ENCODE measurements at places on chromosomes 4 and X. TPM values are rescaled to one million over a fixed set of nuclear protein-coding genes. Genes with fewer than 3 reads are reported as not detected.

GRCh38 chr4:1975880-1976279 is 32.9 kb downstream of the NELFA start:
- no peak overlapping the region for H3K27ac ChIP-seq
- H3K4me1 ChIP-seq = no peaks in the 10 kb centered on the region
- no peak overlapping the region for H3K4me3 ChIP-seq
- no peak for DNase-seq

- DNase-seq = no peak
- H3K4me3 ChIP-seq = no peak overlapping the region
- H3K27me3 ChIP-seq = no peaks in the 10 kb centered on the region
- H3K4me1 ChIP-seq = no peaks in the 10 kb centered on the region
- H3K27ac ChIP-seq = no peak overlapping the region
- no peaks in the 10 kb centered on the region for H3K36me3 ChIP-seq
Measured at GRCh38 chr4:79013756-79014155, 74.5 kb upstream of the PAQR3 start.

Gene AVPR2
- total RNA-seq = not detected

DNA sequence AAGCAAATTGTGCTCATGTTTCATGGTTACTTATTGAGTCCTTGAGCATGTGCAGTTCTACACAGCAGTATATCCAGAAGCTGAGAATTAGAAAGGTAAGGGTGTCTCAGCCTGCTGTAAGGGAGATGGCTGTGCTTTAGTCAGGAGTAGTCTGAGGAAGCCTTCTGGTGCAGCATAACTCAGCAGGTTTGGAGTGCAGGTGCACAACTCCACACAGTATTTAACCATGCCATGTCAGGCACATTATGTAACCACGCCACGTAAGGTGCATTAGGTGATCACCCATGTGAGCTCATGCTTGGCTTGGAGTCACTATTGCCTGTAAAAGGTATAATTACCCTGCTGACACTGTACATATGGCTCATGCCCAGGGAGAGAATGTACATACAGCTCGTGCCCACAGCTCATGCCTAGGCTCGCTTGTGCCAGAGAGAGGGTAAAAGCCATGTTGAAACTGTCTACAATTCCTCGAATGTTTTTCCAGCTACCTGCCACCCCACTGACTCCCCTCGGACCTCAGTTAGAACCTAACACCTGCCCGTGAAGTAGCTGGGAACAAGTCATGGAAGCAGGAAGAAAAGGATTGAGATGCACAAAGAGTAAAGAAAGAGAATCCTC is 37.8 kb downstream of the UCHL1 start:
- no peak overlapping the region for H3K4me3 ChIP-seq
- H3K27ac ChIP-seq = no peak overlapping the region
- H3K36me3 ChIP-seq = no peaks in the 10 kb centered on the region
- no peaks in the 10 kb centered on the region for H3K4me1 ChIP-seq

DNA sequence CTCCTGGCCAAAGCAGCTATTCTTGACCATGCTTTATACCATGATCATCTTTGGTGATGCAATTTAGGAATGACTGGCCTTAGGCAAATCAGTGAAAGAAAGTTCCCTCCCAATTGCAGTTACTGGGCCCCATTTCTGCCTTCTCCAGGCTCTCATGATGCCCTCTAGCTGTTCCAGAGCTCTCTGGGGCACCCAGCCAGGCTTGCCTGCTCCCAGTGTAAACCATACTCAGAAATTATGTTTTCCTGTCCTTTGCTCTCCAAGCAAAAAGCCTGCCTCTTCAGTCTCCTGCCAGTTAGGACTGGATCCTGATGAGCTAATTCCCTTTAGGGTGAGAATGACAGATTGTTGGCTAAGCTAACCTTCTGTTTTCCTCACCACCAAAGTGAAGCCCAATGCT is 85.3 kb upstream of the RBPJ start:
- no peak overlapping the region for H3K27ac ChIP-seq
- H3K4me3 ChIP-seq = no peak overlapping the region
- H3K4me1 ChIP-seq = no peaks in the 10 kb centered on the region
- DNase-seq = no peak

DNA sequence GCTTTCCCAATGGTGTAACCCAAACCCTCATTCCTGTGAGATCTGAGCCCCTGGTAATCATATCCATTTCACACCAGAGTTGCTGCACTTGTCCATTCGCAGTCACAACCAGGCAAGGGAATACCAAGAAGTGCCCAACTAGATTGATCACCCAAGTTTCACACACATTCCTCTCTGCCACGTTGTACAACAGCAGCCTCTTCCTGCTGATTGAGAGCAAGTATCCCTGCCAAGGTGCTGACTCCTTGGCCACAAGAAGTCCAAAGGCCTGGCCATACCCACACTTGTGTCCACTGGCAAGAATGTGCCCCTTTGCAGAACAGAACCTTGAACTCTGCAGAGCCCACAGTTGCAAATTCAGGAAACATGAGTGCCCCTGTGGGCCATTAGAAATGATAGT is 6.5 kb upstream of the ACOT9 start:
- H3K36me3 ChIP-seq = no peaks in the 10 kb centered on the region
- DNase-seq = no peak
- H3K4me1 ChIP-seq = no peaks in the 10 kb centered on the region
- H3K27me3 ChIP-seq = no peaks in the 10 kb centered on the region
- no peak overlapping the region for H3K27ac ChIP-seq

Gene NLRP2B
- total RNA-seq = not detected

- DNase-seq = no peak
- no peak within 1 kb of the TSS for H3K27ac ChIP-seq
- H3K4me1 ChIP-seq = no peaks in the 10 kb centered on the region
- peak within 1 kb of the TSS; percentile 33 for H3K4me3 ChIP-seq
Measured at GRCh38 chr4:48483006-48483776, at the start of gene SLC10A4. Gene SLC10A4, plus strand, starts transcription at chr4:48483343. Its CDS starts 219 bp downstream, at chr4:48483562.

DNA sequence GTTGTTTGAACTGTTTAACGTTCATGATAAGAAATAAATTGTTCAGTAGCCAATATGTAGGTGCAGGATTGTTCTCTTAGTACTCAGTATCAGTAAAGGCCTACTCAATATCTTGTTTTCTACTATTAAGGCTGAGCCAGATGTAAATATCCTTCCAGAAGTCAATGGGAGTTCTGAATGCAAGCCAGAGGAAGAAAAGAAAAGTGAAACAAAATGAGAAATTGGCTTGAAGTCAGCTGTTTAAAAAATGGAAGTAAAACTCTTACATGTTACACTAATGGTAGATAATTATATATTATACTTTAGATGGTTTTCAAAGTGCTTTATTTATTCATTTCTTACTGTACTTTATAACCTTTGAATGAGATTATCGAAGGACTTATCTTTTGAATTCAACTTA is 1417.9 kb downstream of the ADGRL3 start:
- H3K27me3 ChIP-seq = no peaks in the 10 kb centered on the region
- DNase-seq = no peak
- no peaks in the 10 kb centered on the region for H3K4me1 ChIP-seq
- no peaks in the 10 kb centered on the region for H3K36me3 ChIP-seq

DNA sequence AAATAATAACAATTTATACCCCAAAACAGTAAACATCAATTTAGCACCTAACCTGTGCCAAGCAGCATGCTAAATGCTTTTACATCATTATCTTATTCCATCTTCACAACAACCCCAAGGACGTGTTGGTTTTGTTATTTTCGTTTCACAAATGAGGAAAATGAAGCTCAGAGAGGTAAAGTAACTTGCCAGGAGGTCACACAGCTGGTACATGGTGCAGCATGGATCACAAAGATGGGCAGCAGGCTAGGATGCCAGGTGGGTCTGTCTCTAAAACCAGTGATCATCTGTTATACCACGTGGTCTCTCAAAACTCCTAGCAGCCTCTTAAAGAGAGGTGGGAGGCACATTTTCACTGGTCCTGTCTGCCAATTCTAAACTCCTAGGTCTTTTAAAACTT is 323.6 kb upstream of the F9 start:
- no peak overlapping the region for H3K4me3 ChIP-seq
- no peaks in the 10 kb centered on the region for H3K36me3 ChIP-seq
- no peak overlapping the region for H3K27ac ChIP-seq

- DNase-seq = no peak
- H3K27ac ChIP-seq = peak overlapping the region; percentile 78
- peaks cover 27% of the 10 kb centered on the region for H3K36me3 ChIP-seq
- peak overlapping the region; percentile 82 for H3K4me3 ChIP-seq
Measured at GRCh38 chr4:986428-986878, 391 bp upstream of the IDUA start.

Gene FRMD7
- not detected for total RNA-seq

DNA sequence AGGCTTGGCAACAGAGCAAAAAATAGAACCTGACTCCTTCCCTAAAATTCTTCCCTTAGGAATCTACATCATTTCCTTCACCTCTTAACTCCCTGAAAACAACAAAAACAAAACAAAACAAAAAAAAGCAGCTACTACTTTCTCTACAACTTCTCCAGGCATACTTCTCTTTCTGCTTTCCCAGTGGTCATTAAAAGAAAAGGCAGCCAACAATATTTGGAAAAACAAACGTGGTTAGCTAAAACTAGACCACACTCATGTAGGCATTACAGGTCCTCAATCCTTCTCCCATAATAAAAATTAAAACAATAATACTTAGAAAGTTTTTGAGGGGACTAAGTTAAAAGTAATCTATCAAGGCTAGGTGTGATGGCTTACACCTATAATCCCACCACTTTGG is 29.0 kb upstream of the SMIM14 start:
- H3K27ac ChIP-seq = no peak overlapping the region

- DNase-seq = no peak
- no peak overlapping the region for H3K4me3 ChIP-seq
- H3K36me3 ChIP-seq = no peaks in the 10 kb centered on the region
- H3K4me1 ChIP-seq = peaks cover 35% of the 10 kb centered on the region
Measured at GRCh38 chr4:174218127-174218790, 65.2 kb downstream of the FBXO8 start.

Gene CXXC4
- total RNA-seq = not detected

DNA sequence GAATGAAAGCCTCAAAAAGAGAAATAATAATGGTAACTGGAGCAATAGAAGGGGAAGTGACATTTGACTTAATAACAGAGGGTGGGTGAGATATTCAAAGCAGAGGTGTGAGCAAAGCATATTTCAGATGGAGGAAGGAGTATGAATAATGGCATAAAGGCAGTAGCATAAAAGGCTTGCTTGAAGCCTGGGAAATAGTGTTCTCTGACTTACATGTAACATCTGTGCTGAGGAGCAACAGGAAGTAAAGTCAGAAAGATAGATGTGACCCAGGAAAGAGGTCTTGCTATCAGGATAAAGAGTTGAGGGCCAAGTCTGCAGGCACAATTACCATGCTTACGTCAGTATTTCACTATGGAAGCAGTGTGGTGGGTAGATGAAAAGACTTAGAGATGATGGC is 28.4 kb downstream of the ATP10D start:
- no peaks in the 10 kb centered on the region for H3K36me3 ChIP-seq
- H3K27ac ChIP-seq = no peak overlapping the region
- no peak for DNase-seq

- DNase-seq = no peak
- H3K36me3 ChIP-seq = no peaks in the 10 kb centered on the region
- no peaks in the 10 kb centered on the region for H3K4me1 ChIP-seq
- no peaks in the 10 kb centered on the region for H3K27me3 ChIP-seq
- H3K27ac ChIP-seq = no peak overlapping the region
Measured at GRCh38 chrX:8714164-8714563, 17.8 kb downstream of the ANOS1 start.

Gene PCDH7
- total RNA-seq = not detected

DNA sequence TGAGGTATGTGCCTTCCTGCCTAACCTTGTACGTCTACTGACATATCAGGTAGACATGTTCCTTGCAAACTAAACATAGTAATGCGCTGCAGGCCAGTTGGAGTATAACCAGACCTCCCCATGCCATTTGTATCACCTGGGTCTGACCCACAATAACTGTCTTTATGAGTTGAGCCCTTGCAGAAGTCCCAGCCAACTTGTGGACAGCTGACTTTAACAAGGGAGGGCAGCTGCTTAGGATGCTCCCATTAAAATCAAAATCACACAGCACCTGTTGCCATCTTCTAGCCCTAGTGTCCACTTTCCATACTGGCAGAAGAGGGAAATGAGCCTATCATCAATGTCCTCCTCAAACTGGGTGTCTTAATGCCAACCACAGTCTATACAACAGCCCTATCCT is 41.6 kb downstream of the KANTR start:
- DNase-seq = no peak
- H3K27ac ChIP-seq = no peak overlapping the region
- H3K4me1 ChIP-seq = no peaks in the 10 kb centered on the region
- H3K4me3 ChIP-seq = no peak overlapping the region

GRCh38 chr4:82275431-82276331 is 98.1 kb downstream of the HNRNPD start:
- peak; percentile 21 for DNase-seq
- no peaks in the 10 kb centered on the region for H3K4me1 ChIP-seq
- H3K27me3 ChIP-seq = no peaks in the 10 kb centered on the region
- H3K36me3 ChIP-seq = no peaks in the 10 kb centered on the region

Gene CSAG3
- not detected for total RNA-seq

Gene HHIP
- not detected for total RNA-seq

Gene CT45A1
- not detected for total RNA-seq

DNA sequence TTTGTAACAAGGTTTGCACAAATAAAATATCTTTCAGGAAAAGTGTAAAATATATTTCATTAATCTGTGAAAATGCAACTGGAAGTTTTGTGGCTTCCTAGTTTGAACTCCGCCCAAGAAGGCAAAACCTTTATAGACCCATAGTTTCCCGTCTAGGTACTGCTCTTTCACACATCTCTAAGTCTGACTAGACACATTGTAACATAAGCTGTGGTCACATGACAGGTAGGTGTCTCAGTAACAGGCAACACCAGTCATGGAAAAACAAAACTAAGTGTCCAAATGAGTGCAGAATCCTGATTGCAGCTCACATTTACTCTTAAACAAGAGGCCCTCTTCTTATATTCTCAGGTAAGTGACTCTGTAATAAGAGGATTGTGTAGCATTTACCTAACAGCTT is 55.6 kb downstream of the SNCA start:
- H3K36me3 ChIP-seq = no peaks in the 10 kb centered on the region
- H3K4me3 ChIP-seq = no peak overlapping the region
- no peak for DNase-seq
- no peaks in the 10 kb centered on the region for H3K4me1 ChIP-seq

Gene KDM5C
- 128 TPM for total RNA-seq

DNA sequence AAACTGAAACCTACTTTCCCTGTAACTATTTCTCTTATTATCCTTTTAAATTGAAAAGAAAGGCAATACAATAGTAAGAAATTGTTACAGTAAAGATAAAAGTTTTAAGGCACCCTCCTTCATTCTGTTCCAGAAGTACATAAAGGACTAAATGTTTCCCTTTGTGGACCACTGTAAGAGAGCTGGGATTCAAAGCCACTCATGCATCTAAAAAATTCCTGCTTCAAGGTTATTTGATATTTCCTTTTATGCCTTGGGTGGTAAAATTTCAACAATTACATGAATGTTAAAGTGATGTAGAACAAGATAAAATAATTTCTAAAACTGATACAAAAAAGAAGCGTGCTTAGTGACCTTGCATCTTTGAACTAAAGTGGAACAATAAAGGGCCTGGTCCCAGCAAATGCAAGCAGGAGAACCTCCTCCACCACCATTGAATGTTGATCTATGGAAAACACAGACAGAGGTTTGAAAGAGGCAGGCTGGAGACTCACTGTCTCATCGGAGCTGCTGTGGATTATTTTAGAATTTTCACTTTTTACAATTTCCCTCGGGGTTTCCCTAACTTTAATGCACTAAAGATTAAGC is 42.3 kb upstream of the PRSS12 start:
- H3K36me3 ChIP-seq = no peaks in the 10 kb centered on the region
- H3K4me3 ChIP-seq = no peak overlapping the region
- H3K27ac ChIP-seq = no peak overlapping the region
- H3K4me1 ChIP-seq = no peaks in the 10 kb centered on the region
- DNase-seq = no peak
